ENCODE measurements at places on chromosomes 2 and 18. TPM values are rescaled to one million over a fixed set of nuclear protein-coding genes. Genes with fewer than 3 reads are reported as not detected.

Gene FOXD4L1
- not detected for polyA plus RNA-seq

Gene WNT10A
- polyA plus RNA-seq: not detected

Gene RAB17
- 0.41 TPM for polyA plus RNA-seq

Gene DCDC2C
- not detected for polyA plus RNA-seq

Gene ABCA12
- polyA plus RNA-seq: not detected

GRCh38 chr2:138777996-138778395 is 2.2 kb downstream of the NXPH2 start:
- DNase-seq: peak; percentile 1

GRCh38 chr2:241991299-241991698 is 121.8 kb downstream of the RTP5 start:
- DNase-seq: no peak

- no peak for DNase-seq
These were observed 28.2 kb upstream of the INO80C start for GRCh38 chr18:35525795-35526494.
